Right kidney (tissue), 9 donors: ENCODE measurements at places on chromosomes 11 and 22.
A peak's percentile ranks its signal among the peaks of the same experiment; 100 is the strongest.

- no peak for DNase-seq
These were observed 15.1 kb downstream of the TRMU start for GRCh38 chr22:46350646-46351045.

DNA sequence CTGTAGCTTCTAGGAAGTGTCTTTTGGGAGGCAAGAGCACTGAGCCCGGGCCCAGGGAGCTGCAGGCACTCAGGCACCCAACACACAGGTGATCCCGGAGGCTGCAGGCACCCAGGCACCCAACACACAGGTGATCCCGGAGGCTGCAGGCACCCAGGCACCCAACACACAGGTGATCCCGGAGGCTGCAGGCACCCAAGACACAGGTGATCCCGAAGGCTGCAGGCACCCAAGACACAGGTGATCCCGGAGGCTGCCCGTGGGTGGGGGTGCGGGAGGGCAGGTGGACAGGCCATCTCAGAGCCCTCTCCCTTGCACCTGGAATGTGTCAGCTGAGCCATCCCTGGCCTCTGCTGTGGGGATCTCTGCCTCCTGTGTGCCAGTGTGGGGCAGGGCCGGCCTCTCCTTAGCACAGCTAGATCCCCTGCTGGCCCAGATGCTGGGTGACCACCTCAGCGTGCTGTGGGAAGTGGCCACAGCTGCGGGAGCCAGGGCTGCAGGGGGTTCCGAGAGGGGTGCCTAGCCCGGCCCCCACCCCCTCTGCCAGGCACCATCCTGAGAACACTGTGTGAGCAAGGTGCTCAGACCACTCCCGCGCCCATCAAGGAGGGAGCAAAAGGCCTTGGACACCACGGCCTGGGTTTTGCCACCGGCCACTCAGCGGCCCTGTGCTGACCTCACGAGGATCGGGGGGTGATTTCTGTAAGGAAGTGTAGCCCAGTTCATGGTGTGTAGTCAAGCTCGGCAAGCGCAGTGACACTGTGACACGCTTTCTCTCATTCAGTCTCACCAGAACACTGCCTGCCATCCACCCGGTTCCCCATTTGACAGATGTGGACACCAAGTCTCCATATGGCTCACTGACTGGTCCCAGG is 14.2 kb downstream of the MRGPRG start:
- no peak for DNase-seq

GRCh38 chr11:62461740-62462507 is 43.1 kb downstream of the SCGB1A1 start:
- no peak for DNase-seq

DNA sequence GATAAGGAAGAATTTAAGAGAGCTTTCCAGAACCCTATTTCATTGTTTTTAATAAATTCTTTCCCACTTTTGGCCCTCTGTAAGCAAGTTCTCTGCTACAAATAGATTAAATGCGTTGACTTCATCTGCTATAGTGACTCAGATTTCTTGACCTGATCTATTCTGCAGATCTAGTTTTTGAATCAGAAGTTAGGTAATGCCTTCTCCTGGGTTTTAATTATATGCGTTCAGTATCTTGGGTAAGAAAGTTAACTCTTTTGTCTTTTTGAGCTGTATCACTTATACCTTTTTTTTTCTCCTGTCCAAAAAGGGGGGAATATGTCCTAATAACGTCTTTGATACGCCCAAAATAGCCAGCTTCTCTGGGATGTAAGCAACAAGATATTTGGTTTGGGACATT is 2.4 kb upstream of the HEPHL1 start:
- DNase-seq: no peak

GRCh38 chr11:117465236-117465997 is 137.8 kb downstream of the CEP164 start:
- no peak for DNase-seq

DNA sequence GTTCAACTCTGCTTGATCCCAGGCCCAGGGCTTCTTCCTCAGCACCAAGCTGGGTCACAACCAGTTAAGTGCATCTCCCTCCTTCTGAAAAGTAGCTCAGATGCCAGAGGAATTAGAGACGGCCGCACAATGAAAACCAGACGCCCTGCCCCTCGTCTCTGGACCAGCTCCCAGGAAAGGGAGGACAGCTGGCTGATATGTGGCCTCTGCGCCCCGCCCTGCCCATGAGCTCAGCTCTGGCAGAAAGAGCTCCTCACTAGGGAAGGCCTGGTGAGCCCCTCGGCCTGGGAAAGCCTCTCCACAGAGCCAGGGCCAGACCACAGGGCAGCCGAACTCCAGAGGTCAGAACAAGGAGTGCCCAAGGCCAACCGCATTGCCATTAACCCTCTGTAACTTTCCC is 18.1 kb upstream of the SCGB1A1 start:
- no peak for DNase-seq

DNA sequence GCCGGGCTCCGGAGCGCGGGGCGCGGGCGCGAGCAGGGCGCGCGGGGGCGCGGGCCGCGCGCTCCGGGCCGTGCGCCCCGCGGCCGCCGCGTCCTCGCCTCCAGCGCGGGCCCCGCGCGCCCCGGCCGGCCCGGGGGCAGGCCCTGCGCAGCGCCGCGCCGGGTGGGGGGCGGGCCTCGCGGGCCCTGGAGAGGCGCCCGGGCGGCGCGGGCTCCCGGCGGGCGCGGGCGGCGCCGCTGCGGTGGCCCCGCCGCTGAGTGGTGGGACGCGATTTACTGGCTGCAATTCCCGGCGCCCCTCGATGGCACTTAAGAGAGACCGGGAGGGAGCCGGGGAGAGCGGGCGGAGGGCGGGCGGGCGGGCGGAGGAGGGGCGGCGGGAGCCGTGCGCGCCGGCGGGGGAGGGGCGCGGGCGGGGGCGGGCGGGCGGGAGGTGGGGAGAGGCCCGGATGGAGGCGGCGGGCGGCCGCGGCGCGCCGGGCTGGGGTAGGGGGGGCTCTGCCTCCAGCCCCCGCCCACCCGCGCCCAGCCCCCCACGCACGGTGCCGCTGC is 73.2 kb upstream of the TCF20 start:
- DNase-seq: no peak

DNA sequence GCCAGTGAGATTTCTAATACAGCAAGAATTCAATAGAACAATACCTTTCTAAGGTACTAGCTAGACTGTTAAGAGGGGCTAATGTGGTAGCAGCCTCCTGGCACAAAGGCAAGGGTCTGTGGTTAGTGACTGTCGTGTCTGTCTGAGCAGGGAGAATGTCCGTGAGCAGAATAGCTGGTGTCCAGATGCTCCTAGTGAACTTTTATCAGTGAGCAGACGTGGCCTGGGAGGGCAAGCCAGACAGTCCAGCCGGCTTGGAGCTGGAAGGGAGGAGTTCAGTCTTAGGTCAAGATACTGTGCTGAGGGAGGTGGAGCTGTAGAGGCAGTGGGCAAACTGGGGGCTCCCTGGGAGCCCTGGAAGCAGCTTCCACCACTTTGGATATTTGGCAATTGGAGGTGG is 138.6 kb downstream of the TEAD1 start:
- DNase-seq: no peak

- DNase-seq: no peak
These were observed 13.1 kb downstream of the KMT2A start for GRCh38 chr11:118449316-118449918.

GRCh38 chr11:84817998-84818397 is 809.1 kb downstream of the DLG2 start:
- no peak for DNase-seq

DNA sequence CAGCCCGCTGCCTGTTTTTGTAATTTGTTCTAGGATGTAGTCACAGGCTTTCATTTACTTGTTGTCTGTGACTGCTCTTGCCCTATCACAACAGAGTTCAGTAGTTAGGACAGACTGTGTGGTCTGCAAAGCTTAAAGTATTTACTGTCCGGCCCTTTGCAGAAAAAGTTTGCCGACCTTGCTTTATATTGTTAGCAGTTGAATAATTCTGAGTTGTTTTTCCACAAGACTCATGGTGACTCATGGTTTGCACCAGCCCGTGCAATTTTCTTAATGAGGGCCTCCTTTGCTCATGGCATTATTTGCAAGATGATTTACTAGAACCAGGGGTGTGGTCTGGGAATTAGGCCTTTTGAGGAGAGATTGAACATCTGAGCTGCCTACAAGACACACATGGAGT is 110.6 kb downstream of the SCN3B start:
- no peak for DNase-seq

DNA sequence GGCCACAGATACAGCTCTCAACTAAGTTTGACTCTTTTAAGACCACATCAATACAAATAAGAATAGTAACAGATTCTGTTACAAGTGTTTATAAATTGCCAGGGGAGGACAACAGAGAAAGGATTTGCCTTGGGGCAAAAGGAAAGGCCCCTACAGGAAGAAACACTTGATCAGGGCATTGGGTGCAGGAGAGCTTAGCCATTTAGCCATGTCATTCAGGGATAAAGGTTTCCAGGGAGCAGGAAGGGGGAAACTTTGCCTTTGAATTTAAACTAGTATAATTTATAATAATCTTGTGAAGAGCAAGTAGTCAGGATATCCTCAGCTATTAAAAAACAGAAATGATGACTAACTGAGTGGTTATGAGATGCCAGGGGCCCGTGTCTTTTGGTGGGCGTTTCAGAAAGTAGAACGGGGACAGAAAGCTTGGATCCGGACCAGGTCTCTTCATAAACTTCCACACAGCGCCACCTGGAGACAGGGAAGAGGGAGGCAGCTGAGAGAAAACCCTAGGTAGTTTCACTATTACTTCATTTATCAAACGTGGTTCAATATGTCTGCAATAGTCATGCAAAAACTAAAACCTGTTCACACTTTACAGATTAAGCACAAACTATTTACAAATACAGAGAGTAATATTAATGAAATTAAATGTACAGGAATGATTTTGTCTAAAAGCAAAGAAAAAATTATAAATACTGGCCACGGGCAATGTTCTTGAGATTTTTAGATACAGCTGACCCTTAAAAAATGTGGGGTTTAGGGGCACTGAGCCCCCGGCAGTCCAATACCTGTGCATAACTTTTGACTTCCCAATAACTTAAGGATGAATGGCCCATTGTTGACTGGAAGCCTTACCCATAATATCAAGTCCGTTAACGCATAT is 11.0 kb upstream of the SLC5A4 start:
- DNase-seq: peak; percentile 31

DNA sequence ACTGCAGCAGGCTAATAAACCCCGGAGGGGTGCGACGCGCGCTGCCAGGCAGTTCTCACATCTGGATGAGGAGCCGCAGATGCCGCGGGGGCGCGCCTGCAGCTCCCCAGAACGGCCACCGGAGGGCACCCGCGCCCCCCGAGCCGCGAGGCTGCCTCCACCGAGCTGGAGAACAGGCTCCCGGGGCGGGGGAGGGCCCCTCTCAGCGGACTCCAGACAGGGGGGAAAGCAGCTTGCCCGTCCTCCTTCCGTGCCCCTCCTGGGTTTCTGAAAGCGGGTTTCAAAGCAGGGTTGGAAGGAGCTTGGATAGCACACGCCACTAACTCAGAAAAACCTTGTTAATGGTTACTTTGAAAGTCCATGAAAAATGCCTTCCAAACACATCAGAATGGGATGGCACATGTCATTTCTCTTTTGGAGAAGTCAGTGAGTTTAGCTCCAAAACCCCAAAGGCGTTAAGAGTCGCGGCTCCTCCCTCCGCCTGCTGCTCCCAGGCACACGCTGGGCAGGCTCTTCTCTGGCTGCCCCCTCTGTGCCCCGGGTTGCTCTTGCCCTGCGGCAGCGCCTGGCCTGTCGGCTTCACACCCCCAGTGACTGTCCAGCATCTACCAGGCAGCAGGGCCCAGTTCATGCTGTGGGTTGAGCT is 317.8 kb downstream of the NTM start:
- DNase-seq: peak; percentile 78

GRCh38 chr22:29130476-29130875 is 57.6 kb downstream of the KREMEN1 start:
- DNase-seq: no peak

GRCh38 chr11:75720639-75721038 is 3.0 kb downstream of the MOGAT2 start:
- no peak for DNase-seq

DNA sequence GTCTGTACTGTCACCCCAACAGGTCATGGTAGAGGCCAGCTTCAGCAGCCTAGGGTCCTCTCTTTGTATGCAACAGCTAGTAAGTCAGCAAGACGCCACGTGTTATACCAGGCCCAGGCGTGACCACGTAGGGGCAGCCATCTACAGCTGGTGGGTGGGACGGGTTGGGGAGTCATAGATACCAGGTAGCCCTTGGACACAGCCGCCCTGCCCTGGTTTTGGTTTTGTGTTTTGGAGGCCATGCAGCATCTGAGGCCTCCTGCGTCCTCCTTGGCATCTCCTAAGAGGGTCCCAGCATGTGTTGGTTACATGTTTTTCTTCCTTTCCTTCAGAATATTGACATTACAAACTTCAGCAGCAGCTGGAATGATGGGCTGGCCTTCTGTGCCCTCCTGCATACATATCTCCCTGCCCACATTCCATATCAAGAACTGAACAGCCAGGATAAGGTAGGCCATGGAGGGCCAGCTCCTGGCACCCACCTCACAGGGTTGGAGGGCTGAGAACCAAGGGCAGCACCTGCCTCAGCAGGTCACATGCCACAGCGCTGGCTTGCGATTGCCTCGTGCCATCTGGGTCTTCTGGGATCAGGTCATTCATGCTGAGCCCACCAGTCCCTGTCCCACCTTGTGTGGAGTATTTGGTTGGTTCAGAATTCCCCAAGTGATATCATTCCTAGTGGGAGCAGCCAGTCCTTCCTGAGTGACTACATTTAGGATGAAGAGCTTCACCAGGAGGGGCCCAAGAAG is 16.0 kb upstream of the ADORA2A start:
- no peak for DNase-seq

GRCh38 chr11:101061606-101062005 is 68.0 kb downstream of the PGR start:
- no peak for DNase-seq

GRCh38 chr11:123152951-123153350 is 42.1 kb downstream of the CLMP start:
- no peak for DNase-seq

- DNase-seq: no peak
These were observed 80.7 kb upstream of the NAV2 start for GRCh38 chr11:19631712-19632498.

DNA sequence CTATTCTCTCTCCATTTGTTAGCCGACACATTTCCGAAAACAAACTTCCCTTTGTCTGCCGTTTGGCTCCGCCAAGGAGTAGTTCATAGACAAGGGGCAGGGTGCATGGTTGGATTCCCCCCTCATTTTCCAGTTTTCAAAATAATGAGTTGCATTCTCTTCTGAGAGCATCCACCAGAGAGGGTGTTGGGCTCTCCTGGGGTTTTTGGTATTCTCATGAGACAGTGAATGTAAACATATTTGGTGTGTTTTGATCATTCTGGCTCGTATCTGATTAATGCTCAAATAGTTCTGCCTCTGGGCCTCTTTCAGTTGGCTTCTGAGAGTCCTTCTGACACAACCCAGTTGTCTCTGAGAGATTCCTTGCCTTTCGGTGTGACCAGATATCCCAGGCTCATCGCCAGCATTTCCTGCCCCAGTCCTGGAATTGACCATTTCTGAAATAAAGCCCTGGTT is 21.7 kb downstream of the GRAMD4 start:
- no peak for DNase-seq

DNA sequence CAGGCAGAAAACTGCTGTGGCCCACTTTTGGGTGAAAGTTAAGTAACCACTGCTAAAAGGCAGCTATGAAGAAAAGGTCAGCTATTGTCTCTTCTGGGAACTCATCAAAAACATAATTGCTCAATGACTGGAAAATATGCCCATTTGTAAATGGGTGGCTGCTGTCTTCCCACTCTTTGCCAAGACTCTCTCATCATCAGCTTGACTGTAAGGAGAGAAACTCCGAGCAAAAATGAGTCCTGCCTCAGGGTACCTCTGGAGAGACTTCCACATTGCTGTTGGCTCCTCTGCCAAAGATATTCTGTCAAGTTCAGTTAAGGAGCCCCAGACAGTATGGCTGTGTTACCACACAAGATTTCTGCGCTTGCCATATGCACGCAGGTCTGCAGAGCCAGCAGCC is 138.7 kb downstream of the BBOX1 start:
- no peak for DNase-seq
